ENCODE measurements at places on chromosomes 7 and 10. TPM values are rescaled to one million over a fixed set of nuclear protein-coding genes. Genes with fewer than 3 reads are reported as not detected.

- H3K4me1 ChIP-seq, result no peaks in the 10 kb centered on the region
- no peaks in the 10 kb centered on the region for H3K27me3 ChIP-seq
- no peaks in the 10 kb centered on the region for H3K36me3 ChIP-seq
- H3K27ac ChIP-seq, result no peak overlapping the region
- DNase-seq, result no peak
These were observed 23.9 kb downstream of the SLC13A4 start for GRCh38 chr7:135704074-135704473.

GRCh38 chr10:33950206-33950605 lies 615.7 kb upstream of the NRP1 start:
- no peaks in the 10 kb centered on the region for H3K36me3 ChIP-seq
- H3K4me1 ChIP-seq, result no peaks in the 10 kb centered on the region
- H3K4me3 ChIP-seq, result no peak overlapping the region
- DNase-seq, result no peak

CALHM1 gene
- total RNA-seq, result not detected

DNA sequence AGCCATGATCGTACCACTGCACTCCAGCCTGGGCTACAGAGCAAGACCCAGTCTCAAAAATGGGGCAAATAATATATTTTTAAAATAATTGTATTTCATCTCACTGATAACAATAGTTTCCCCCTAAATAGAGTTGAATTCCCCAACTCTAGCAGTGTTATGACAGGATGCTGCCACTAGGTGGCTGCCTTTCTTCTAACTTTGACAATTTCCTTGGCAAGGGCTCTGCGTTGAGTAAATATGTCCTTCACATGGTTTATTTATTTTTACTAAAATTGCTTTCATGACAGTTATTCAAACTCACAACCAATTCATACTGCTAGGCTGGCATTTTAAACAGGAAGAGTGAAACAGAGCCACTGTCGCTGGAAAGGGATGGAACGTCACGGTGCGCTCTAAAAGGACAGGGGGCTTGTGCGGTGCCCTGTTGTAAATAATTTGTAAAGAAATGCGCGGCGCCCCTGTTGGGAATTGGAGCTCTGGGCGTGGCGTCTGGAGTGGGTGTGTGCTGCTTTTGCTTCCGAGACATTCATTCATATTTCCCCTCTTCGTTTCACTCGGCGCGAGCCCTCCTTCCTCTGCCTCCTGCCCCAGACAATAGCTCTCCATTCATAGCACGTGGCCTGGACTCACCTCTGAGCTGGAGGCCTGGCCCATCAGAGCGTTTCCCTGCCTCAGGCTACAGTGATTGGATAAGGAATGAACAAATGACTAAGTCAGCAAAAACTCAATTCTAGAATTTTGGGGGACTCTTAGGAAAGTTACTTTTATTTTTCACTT lies 20.5 kb upstream of the PITRM1 start:
- peak overlapping the region; percentile 15 for H3K27ac ChIP-seq
- DNase-seq, result peak; percentile 72
- no peaks in the 10 kb centered on the region for H3K27me3 ChIP-seq
- H3K4me3 ChIP-seq, result no peak overlapping the region
- H3K36me3 ChIP-seq, result no peaks in the 10 kb centered on the region

GRCh38 chr7:123208793-123209192 lies 9.0 kb upstream of the SLC13A1 start:
- peaks cover 68% of the 10 kb centered on the region for H3K4me1 ChIP-seq
- peak overlapping the region; percentile 41 for H3K27ac ChIP-seq
- no peak overlapping the region for H3K4me3 ChIP-seq
- peak; percentile 48 for DNase-seq

DNA sequence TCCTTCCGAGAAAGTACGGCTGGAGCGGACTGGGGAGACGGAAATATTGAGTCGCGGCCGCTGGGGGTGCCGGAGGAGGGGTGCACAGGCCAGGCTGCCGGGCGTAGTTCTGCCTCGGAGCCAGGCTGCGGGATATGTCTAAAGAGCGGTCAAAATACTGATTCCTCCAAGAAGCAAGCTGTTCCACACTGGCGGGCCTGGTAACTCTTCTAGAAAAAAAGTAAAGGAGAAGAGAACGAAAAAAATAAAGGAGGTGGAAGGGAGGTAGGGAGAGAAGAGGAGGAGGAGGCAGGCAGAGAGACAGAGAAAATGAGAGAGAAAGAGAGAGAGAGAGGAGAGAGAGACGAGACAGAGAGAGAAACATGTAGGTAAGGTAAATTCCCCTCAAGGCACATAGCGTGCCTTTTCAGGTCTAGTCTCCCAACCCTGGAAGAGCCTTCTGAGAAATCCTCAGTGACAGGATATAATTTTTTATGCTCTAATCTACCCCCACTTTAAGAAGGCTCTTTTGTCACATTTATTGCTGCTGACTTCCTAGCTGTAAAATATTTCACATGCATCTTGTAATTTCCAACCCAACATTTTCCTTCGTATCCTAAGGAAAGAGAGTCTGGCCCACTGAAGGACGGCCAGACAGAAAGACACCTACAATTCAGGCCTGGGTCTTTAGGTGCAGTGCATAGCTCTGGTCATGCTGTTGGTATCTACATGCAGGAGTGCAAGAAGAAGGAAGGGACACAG lies 5.7 kb downstream of the DLX5 start:
- no peaks in the 10 kb centered on the region for H3K36me3 ChIP-seq
- no peak overlapping the region for H3K4me3 ChIP-seq
- peaks cover 35% of the 10 kb centered on the region for H3K4me1 ChIP-seq
- no peak overlapping the region for H3K27ac ChIP-seq
- DNase-seq, result no peak

- no peak overlapping the region for H3K27ac ChIP-seq
- peaks cover 20% of the 10 kb centered on the region for H3K4me1 ChIP-seq
- H3K36me3 ChIP-seq, result no peaks in the 10 kb centered on the region
- no peak overlapping the region for H3K4me3 ChIP-seq
- DNase-seq, result no peak
- no peaks in the 10 kb centered on the region for H3K27me3 ChIP-seq
These were observed 85.9 kb downstream of the PON1 start for GRCh38 chr7:95238252-95238943.

DNA sequence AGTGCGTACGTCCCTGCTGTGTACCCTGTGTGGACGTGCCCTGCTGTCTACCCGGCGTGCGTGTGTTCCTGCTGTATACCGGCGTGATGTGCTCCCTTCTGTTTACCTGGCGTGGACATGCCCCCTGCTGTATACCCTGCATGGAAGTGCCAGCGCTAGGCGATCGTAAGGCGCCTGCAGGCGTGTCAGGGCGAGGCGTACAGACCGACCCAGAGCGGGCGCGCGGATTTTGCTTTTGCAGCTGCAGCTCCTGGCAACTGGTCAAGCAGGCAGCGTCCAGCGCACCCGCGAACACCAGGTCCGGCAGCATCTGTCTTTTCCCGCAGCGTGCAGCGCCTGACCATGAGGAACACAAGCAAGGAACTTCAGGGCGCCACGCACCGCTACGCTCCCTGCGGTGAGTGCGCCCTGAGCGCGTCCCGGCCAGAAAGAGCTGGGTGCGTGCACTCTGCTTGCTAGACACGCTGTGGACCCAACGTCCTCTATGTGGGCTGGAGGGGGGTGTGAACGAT lies 680 bp downstream of the C7orf57 start:
- DNase-seq, result peak; percentile 57
- H3K27ac ChIP-seq, result no peak overlapping the region
- peak overlapping the region; percentile 39 for H3K4me3 ChIP-seq
- no peaks in the 10 kb centered on the region for H3K36me3 ChIP-seq
- peaks cover 9% of the 10 kb centered on the region for H3K27me3 ChIP-seq
- peaks cover 10% of the 10 kb centered on the region for H3K4me1 ChIP-seq

GRCh38 chr7:105388356-105389087 lies at the start of gene SRPK2:
Gene SRPK2, minus strand, starts transcription at chr7:105388921.
- peak; percentile 81 for DNase-seq
- H3K27ac ChIP-seq, result peak within 1 kb of the TSS; percentile 84
- H3K36me3 ChIP-seq, result no peaks in the 10 kb centered on the region
- no peaks in the 10 kb centered on the region for H3K27me3 ChIP-seq

GRCh38 chr10:80252296-80252887 lies 37.1 kb downstream of the MAT1A start:
- no peaks in the 10 kb centered on the region for H3K27me3 ChIP-seq
- no peaks in the 10 kb centered on the region for H3K36me3 ChIP-seq
- no peak for DNase-seq
- no peak overlapping the region for H3K27ac ChIP-seq

SPDYE8 gene
- not detected for total RNA-seq

RET gene
- 1.6 TPM for total RNA-seq

GRCh38 chr7:88278881-88279280 lies 27.8 kb downstream of the STEAP4 start:
- H3K27ac ChIP-seq, result peak overlapping the region; percentile 59
- H3K36me3 ChIP-seq, result no peaks in the 10 kb centered on the region
- H3K27me3 ChIP-seq, result no peaks in the 10 kb centered on the region
- DNase-seq, result no peak
- peaks cover 31% of the 10 kb centered on the region for H3K4me1 ChIP-seq

DNA sequence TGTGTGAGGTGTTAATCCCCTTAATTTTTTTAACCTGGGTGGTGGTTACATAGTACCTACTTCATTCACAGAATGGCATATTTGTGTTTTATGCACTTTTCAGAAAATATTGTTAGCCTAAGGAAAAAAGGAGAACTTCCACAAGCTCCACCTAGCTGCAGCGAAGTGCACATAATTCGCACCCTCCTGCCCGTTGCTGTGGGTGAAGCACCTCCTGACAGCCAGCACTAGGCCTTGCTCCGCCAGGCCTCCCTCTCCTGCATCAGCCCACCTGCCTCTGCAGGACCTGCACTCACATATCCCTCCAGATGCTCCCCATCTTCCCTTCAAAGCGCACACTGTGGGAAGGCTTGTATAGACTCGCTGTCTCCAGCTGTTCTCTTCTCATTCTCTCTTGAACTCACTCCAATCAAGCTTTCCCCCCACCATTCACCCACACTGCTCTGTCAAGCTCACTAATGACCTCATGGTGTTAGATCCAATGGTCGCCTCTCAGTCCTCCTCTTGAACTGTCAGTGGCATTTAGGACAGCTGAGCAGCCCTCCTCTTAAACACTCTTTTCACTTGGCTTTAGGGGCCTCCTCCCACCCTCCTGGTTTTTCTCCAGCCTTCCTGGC lies 20.7 kb upstream of the GRID1 start:
- no peak for DNase-seq
- H3K4me1 ChIP-seq, result peaks cover 11% of the 10 kb centered on the region
- H3K27me3 ChIP-seq, result no peaks in the 10 kb centered on the region

GRCh38 chr7:21967598-21968003 lies 21.9 kb upstream of the CDCA7L start:
- no peaks in the 10 kb centered on the region for H3K4me1 ChIP-seq
- DNase-seq, result no peak
- no peaks in the 10 kb centered on the region for H3K27me3 ChIP-seq
- no peaks in the 10 kb centered on the region for H3K36me3 ChIP-seq
- H3K27ac ChIP-seq, result no peak overlapping the region

- H3K27ac ChIP-seq, result no peak overlapping the region
- peaks cover 78% of the 10 kb centered on the region for H3K27me3 ChIP-seq
- H3K4me3 ChIP-seq, result no peak overlapping the region
- H3K36me3 ChIP-seq, result no peaks in the 10 kb centered on the region
- DNase-seq, result no peak
These were observed 2.5 kb downstream of the LBX1 start for GRCh38 chr10:101226491-101227428.

PLAU gene
- 4.3 TPM for total RNA-seq

DNA sequence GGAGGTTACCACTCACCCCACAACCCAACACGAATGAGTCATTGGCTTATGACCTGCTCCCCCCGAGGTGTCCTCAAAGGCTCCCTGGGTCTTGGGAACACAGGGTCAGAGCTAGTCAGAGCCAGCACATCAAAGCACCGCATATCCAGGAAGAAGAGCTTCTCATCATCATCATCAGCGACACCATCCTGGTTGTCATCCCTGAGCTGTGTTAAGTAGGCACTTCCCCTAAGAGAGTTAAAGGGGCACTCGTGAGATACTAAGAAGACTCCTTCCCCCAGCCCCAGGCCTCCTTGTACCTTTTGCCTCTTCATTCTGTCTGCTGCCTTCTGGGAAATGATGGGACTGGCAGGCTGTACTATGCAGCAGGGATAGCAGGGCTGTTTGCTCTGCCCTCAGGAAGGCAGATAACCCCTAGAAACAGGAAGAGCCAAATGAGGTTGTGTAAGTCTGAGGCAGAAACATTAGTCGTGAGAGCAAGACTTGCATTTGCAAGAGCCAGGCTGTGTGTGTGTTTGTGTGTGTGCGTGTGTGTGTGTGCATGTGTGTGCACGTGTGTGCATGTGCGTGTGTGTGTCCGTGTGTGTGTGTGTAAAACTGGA lies 11.1 kb upstream of the CPA1 start:
- H3K27ac ChIP-seq, result peak overlapping the region; percentile 53
- peak; percentile 34 for DNase-seq
- H3K4me1 ChIP-seq, result peaks cover 76% of the 10 kb centered on the region

- H3K4me1 ChIP-seq, result peaks cover 35% of the 10 kb centered on the region
- H3K27me3 ChIP-seq, result no peaks in the 10 kb centered on the region
- H3K27ac ChIP-seq, result no peak overlapping the region
These were observed 106.0 kb downstream of the TCF7L2 start for GRCh38 chr10:113056030-113056429.

BLNK gene
- total RNA-seq, result 13.5 TPM

GRCh38 chr10:72124381-72124780 lies 36.0 kb upstream of the SPOCK2 start:
- no peak for DNase-seq
- no peaks in the 10 kb centered on the region for H3K4me1 ChIP-seq
- H3K36me3 ChIP-seq, result no peaks in the 10 kb centered on the region
- no peak overlapping the region for H3K27ac ChIP-seq
- no peaks in the 10 kb centered on the region for H3K27me3 ChIP-seq
- H3K4me3 ChIP-seq, result no peak overlapping the region

GATA3 gene
- 0.26 TPM for total RNA-seq

- no peak for DNase-seq
- H3K4me1 ChIP-seq, result peaks cover 8% of the 10 kb centered on the region
- H3K27me3 ChIP-seq, result no peaks in the 10 kb centered on the region
- no peak overlapping the region for H3K27ac ChIP-seq
These were observed 50.2 kb downstream of the LOXL4 start for GRCh38 chr10:98217801-98218200.
